ENCODE measurements at places on chromosomes 12 and 14. TPM values are rescaled to one million over a fixed set of nuclear protein-coding genes. Genes with fewer than 3 reads are reported as not detected.

Gene TMTC1
- total RNA-seq, result 24.8 TPM

- H3K27ac ChIP-seq, result no peak overlapping the region
- no peaks in the 10 kb centered on the region for H3K4me1 ChIP-seq
- no peak for DNase-seq
- no peak overlapping the region for H3K4me3 ChIP-seq
- no peaks in the 10 kb centered on the region for H3K27me3 ChIP-seq
These were observed 108.4 kb downstream of the EMP1 start for GRCh38 chr12:13304924-13305323.

DNA sequence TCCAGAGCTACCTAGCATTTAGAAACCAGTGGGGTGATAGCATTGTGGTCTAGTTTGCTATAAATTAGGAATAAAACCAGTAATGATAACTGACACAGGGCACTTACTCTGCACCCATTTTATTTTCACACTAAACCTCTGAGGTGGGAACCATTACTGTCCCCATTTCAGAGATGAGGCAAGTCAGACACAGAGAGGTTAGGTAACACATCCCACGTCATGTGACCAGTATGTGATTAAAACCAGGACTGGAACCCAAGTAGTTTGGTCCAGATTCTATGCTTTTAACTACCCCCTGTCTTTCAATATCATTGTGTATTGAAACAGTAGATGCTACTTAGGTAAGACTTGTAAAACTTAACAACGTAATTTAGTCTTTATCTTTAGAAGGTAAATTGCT is 110.2 kb downstream of the PLXNC1 start:
- H3K36me3 ChIP-seq, result peaks cover 12% of the 10 kb centered on the region
- H3K4me1 ChIP-seq, result peaks cover 29% of the 10 kb centered on the region
- DNase-seq, result no peak
- H3K4me3 ChIP-seq, result no peak overlapping the region

GRCh38 chr12:14716848-14717444 is 20.5 kb upstream of the GUCY2C start:
- H3K36me3 ChIP-seq, result no peaks in the 10 kb centered on the region
- no peak overlapping the region for H3K27ac ChIP-seq
- no peaks in the 10 kb centered on the region for H3K4me1 ChIP-seq
- no peak overlapping the region for H3K4me3 ChIP-seq

DNA sequence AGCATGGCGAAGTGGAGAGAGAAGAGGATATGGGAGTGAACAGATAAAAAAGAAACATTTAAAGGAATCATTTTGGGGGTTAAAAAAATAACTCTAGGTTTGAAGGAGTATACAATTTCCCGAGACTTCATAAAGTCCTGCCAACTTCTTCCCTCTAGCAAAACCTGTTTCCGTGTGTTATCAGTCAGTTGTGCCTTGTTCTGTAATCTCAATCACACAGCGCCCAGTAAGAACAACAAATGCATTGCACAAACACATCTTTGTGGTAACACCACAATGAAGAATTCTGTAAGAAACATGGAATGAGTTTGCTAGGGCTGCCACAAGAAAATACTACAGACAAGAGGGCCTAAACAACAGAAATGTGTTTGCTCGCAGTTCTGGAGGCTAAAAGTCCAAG is 144.7 kb upstream of the FUT8 start:
- no peak overlapping the region for H3K27ac ChIP-seq
- H3K36me3 ChIP-seq, result no peaks in the 10 kb centered on the region
- H3K4me3 ChIP-seq, result no peak overlapping the region
- no peak for DNase-seq
- no peaks in the 10 kb centered on the region for H3K4me1 ChIP-seq

- H3K4me3 ChIP-seq, result no peak overlapping the region
- H3K36me3 ChIP-seq, result no peaks in the 10 kb centered on the region
- no peak for DNase-seq
- H3K27me3 ChIP-seq, result no peaks in the 10 kb centered on the region
- H3K4me1 ChIP-seq, result peaks cover 8% of the 10 kb centered on the region
- no peak overlapping the region for H3K27ac ChIP-seq
These were observed 107.7 kb upstream of the SLC38A2 start for GRCh38 chr12:46480316-46480715.

- H3K4me1 ChIP-seq, result peaks cover 42% of the 10 kb centered on the region
- no peak for DNase-seq
- no peaks in the 10 kb centered on the region for H3K36me3 ChIP-seq
These were observed 239.8 kb downstream of the CACNA1C start for GRCh38 chr12:2292560-2292959.
